ENCODE measurements at places on chromosomes 7 and 10.

GRCh38 chr10:31708046-31708445 lies 220.6 kb downstream of the ARHGAP12 start:
- no peaks in the 10 kb centered on the region for H3K36me3 ChIP-seq
- no peak overlapping the region for H3K27ac ChIP-seq
- no peak overlapping the region for H3K4me3 ChIP-seq
- H3K4me1 ChIP-seq = no peaks in the 10 kb centered on the region
- H3K27me3 ChIP-seq = no peaks in the 10 kb centered on the region

DNA sequence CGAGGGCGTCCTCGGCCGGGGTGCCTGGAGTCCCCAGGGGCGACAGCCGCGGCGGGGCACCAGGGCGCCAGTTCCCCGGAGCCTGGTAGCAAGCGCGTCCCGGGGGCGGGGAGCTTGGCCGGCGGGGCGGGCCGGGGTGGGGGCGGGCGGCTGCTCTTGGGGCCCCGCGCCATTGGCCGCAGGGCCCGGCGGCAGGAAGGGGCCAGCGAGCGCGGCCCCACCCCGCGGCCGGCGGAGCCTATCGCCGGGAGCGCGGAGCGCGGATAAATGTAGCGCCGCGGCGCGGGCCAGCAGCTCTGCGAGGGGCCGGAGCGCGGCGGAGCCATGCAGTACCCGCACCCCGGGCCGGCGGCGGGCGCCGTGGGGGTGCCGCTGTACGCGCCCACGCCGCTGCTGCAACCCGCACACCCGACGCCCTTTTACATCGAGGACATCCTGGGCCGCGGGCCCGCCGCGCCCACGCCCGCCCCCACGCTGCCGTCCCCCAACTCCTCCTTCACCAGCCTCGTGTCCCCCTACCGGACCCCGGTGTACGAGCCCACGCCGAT lies at the start of gene HHEX:
Gene HHEX, plus strand, starts transcription at position 293 of the 548 bp plus-strand sequence. Its CDS starts 32 bp downstream, at position 325.
- peak within 1 kb of the TSS; percentile 87 for H3K4me3 ChIP-seq
- H3K27me3 ChIP-seq = no peaks in the 10 kb centered on the region
- H3K4me1 ChIP-seq = peaks cover 15% of the 10 kb centered on the region
- H3K27ac ChIP-seq = no peak within 1 kb of the TSS
- no peaks in the 10 kb centered on the region for H3K36me3 ChIP-seq

GRCh38 chr10:4101918-4102654 lies 317.1 kb upstream of the KLF6 start:
- no peak overlapping the region for H3K27ac ChIP-seq
- H3K4me1 ChIP-seq = no peaks in the 10 kb centered on the region
- DNase-seq = no peak
- H3K27me3 ChIP-seq = no peaks in the 10 kb centered on the region
- no peaks in the 10 kb centered on the region for H3K36me3 ChIP-seq
- no peak overlapping the region for H3K4me3 ChIP-seq

DNA sequence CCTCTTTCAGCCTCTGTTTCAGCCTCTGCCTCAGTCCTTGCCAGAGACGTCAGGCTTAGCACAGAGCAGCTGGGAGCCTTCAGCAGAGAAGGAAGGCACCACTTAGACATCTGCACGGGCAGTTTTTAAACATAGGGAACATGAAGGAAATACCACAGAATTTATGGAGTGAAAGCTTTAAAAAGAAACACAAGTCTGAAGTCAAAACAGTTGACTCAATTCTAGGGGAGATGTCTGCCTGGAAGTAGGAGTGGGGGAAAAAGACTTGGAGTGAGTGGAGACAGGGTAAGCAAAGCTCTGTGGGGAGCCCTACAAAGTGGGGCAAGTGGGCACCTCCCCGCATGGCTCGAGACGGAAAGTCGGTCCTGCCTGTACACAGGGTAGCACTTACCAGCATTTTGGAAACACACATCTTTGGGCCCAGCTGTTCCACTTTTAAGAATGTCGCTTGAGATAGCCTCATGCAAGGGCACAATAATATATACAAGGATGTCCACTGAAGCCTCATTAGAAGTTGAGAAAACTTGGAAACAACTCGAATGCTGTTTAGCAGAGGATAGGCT lies 5.0 kb upstream of the TBXAS1 start:
- no peaks in the 10 kb centered on the region for H3K36me3 ChIP-seq
- no peak overlapping the region for H3K27ac ChIP-seq
- no peaks in the 10 kb centered on the region for H3K27me3 ChIP-seq
- no peaks in the 10 kb centered on the region for H3K4me1 ChIP-seq
- H3K4me3 ChIP-seq = no peak overlapping the region

- H3K36me3 ChIP-seq = no peaks in the 10 kb centered on the region
- H3K4me3 ChIP-seq = no peak overlapping the region
- no peak overlapping the region for H3K27ac ChIP-seq
- no peaks in the 10 kb centered on the region for H3K4me1 ChIP-seq
- DNase-seq = no peak
- H3K27me3 ChIP-seq = no peaks in the 10 kb centered on the region
Measured at GRCh38 chr10:37478381-37478780, 353.0 kb downstream of the ANKRD30A start.

Data from Caco-2 (cell line).